ENCODE measurements at places on chromosomes 11 and 22. TPM values are rescaled to one million over a fixed set of nuclear protein-coding genes. Genes with fewer than 3 reads are reported as not detected.

CENPM gene
- 11.6 TPM for polyA plus RNA-seq

GLYAT gene
- polyA plus RNA-seq: 0.45 TPM

RAB36 gene
- polyA plus RNA-seq: 2.2 TPM

OR4D5 gene
- polyA plus RNA-seq: not detected

CDC42EP2 gene
- polyA plus RNA-seq: 10.5 TPM

KBTBD4 gene
- polyA plus RNA-seq: 13.9 TPM

DNA sequence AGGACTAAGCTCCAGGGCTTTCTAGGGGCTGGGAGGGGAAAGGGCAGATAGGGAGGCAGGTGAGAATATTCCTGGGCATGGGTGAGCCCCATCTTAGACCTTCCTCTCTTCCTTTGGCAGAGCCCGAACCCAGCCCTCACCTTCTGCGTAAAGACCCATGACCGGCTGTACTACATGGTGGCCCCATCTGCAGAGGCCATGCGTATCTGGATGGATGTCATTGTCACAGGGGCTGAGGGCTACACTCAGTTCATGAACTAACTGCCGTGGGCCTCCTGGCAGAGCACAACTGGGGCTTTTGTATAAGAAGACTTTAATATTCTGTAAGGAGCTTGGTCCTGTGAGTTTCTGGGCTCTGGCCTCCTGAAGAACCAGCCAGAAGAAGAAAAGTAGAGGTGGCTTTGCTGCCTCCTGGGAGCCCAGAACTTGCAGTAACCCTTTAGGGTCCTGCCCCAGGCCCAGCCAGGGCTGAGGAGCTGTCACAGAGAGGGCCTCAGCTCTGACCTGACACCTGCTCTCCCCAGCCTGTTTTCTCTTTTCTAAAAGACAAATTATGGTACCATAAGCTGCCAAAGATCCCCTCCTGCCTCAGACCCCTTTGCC, 22.8 kb downstream of the TREH start:
- DNase-seq: no peak

- DNase-seq: no peak
Measured at GRCh38 chr11:17605651-17606122, 58.6 kb downstream of the OTOG start.

GRCh38 chr11:102780491-102780918, at the start of gene MMP10:
Gene MMP10 (minus strand): TSS chr11:102780628. CDS start chr11:102780591, 37 bp downstream.
- DNase-seq: no peak

GRCh38 chr22:42635531-42635930, 4.9 kb downstream of the ATP5MGL start:
- no peak for DNase-seq

- DNase-seq: no peak
Measured at GRCh38 chr11:95102733-95103132, 13.1 kb downstream of the ENDOD1 start.

DNA sequence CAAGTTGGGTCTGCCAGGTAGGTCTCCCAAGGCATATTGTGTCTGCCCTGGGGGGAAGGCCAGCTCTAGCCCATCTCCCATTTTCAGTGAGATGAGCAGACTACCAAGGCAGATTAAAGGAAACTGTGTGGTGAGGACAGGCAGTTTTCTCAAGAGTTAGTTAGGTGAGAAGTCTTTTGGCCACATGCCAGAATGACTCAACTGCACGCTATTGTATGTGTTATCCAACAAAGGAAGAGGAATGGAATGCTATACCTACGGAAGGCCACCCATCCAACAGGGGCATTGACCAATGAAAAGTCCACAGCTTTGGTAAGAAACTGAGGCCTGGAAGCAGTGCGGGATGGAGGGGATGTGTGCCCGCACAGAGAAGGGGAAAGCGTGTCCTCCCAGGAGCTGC, 941.7 kb downstream of the NTM start:
- DNase-seq: no peak

DNA sequence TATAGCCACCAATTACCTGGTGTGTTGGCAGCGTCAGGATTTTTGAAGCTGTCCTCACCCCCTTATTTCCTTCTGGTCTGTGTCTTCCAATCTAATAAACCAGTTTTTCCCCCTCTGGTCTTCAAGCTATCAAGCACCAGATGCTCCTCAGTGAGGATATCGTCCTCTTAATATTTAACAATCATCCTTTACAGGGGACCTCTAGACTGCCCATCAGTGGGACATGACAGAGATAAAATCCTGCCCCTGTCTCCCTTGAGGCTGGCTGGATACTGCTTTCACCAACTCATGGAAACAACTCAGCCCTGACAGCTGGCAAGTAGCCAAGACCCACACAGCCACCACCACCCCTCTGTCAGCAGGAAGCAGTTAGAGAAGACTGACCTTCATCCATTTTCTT, 421.0 kb upstream of the API5 start:
- DNase-seq: no peak

DNA sequence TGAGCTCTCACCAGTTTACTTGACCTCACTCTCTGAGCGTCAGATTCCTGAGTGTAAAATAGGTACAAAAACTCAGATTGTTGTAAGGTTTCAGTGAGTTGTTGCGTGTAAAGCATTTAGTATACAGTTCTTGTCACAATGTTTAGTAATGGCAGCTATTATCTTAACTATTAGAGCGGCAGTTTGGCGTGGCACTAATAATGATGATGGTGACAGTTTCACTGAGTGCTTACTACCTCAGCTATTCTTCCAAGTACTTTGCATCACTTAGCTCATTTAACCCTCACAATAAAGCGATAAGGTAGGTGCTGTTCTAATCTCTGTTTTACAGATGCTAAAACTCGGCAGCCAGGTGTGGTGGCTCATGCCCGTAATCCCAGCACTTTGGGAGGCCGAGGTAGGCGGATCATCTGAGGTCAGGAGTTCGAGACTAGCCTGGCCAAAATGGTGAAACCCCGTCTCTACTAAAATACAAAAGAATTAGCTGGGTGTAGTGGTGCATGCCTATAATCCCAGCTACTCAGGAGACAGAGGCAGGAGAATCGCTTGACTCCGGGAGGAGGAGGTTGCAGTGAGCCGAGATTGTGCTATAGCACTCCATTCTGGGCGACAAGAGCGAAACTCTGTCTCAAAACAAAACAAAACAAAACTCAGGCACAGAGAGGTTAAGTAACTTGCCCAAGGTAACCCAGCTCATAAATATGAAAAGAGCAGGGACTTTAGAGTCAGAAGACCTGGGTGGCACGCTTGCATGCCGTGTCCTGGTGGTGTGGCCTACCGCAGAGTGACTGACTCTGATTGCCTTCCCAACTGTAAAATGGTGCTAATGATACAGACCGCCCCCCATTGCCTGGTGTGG, 76.2 kb downstream of the PTPRJ start:
- no peak for DNase-seq

DNA sequence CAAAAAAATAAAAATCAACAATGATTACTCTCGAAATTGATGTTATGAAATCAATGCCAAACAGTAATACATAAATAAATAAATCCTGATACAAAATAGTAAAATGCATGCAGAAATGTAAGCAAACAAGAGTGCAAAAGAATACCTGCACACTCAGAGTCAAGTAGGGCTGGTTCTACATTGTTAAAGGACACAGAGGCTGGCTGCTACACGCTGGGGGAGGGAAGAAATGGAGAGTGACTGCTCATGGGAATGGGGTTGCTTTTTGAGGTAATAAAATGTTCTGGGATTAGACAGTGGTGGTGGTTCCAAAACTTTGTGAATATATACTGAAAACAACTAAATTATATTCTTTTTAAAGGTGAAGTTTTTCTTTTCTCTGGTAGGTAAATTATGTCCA, 32.1 kb downstream of the MAPK1 start:
- no peak for DNase-seq

GRCh38 chr22:37260901-37261336, 16.9 kb upstream of the RAC2 start:
- no peak for DNase-seq

DNA sequence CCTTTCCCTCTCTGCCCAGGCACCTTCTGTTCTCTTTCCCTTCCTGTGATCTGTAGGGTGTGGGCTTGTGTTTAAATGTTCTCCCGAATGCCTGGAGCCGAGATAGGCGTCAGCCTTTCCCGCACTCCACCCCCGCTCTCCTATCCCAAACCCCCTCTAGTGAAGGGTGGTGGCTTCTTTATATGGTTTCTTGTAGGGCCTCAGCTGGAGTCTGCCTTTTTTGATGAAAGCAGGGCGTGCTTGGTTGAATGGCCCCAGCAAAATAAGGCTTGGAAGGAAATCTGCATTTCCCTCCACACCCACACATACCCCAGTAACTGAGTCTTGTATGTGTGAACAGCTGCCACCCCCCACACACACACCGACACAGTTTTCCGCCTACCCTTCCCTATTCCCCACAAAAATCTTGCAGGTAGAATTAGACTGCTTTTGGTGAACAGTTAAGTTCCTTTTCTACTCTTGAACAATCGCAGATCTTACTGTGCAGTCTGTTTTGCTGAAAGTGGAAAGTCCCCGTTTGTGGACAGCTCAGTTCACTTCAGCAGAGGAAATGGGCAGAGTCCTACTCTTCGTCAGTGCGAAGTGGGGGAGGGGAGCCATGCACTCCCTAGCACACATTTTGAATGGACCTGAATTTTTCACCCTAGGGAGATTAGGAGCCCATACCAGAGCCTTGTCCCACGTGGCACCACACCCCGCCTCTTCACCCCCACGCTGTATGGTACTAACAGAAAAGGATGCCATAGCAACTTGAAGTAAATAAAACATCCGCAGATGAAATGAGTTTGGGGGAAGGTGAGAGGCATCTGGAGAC, 25.5 kb upstream of the GRK2 start:
- DNase-seq: peak; percentile 86

- no peak for DNase-seq
Measured at GRCh38 chr22:45033136-45033535, 23.3 kb upstream of the PHF21B start.

- DNase-seq: no peak
Measured at GRCh38 chr11:9957072-9957471, 293.2 kb downstream of the SWAP70 start.

DNA sequence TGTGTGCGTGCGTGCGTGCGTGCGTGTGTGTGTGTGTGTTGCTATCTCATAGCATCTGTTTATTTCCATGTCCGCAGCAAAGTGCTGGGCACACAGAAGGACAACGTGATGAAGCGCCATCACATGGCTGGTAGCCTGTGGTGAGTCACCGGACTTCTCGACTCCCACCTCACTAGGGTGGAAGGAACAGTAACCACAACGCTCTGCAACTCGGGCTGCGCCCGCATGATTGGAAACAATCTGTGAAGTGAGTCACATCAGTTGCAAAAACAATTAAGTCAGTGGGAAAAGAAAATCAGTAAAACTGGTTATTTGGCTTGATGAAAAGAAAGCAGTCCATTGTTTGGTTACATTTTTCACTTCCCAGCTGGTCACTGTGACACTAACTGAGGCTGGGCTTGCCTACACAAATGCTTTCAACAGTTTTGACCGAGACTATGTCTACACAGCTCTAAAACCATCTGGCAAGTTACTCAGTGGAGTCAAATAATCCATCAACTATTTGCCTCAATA, 437.3 kb upstream of the CADM1 start:
- DNase-seq: no peak

DNA sequence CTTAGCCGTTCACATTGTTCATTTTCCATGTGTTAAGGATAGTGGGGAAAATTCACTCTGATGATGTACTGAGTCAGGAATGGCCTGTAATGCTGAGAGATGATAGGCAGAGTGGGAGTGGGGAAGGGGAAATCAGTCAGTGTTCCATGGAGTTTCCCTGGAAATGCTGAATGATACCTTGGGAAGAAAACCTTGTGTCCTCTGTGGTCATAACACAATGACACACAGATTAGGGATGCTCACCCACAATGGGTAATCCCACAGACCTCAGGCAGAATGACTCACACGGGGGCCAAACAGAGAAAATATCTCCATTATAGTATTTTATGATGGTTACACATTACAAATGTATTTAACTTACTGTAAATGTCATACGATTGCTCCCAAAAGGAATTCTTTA, 118.0 kb downstream of the SNX19 start:
- DNase-seq: no peak
